Activated T-cell treated with anti-CD3 and anti-CD28 coated beads for 24 hours (primary cell): ENCODE measurements at places on chromosomes 3 and 15.

GRCh38 chr3:193704431-193704830 is 111.4 kb downstream of the OPA1 start:
- no peak for DNase-seq

GRCh38 chr15:70521576-70522322 is 241.6 kb downstream of the UACA start:
- DNase-seq = no peak

DNA sequence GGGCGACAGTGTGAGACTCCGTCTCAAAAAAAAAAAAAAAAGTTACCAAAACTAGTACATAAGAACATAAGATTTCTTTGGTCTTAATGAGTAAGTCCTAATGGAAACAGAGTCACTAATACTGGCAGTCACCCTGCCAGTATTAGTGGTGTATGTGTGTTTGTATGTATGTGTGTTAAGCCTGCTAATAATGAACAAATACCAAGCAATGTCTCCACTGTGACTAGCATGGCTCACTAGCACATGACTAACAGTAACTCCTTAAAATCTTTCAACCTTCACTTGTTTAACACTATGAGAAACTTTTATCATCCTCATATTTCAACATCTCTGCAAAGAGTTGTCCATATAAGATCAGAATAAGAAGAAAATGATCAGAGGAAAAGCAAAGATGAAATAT is 231.0 kb upstream of the ATP11B start:
- DNase-seq = no peak

- no peak for DNase-seq
These were observed 225.1 kb upstream of the NDN start for GRCh38 chr15:23912191-23912590.

DNA sequence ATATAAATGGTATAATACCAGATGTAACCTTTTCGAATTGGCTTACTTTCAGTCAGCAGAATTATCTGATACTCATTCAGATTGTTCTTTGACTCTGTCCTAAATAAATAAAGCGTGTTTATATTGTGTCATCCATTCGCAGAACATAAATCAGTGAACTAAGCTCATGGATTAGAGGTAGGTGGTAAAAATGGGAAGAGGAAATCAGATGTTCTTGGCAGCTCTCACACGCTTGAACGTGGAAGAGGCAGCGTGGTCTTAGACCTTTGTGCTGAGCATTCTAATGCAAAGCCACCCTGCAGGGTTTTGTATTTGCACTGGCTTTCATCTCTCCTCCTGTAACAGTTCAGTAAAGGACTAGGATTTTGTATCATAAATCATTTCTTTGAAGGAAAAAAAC is 441.4 kb downstream of the GABRG3 start:
- DNase-seq = no peak

DNA sequence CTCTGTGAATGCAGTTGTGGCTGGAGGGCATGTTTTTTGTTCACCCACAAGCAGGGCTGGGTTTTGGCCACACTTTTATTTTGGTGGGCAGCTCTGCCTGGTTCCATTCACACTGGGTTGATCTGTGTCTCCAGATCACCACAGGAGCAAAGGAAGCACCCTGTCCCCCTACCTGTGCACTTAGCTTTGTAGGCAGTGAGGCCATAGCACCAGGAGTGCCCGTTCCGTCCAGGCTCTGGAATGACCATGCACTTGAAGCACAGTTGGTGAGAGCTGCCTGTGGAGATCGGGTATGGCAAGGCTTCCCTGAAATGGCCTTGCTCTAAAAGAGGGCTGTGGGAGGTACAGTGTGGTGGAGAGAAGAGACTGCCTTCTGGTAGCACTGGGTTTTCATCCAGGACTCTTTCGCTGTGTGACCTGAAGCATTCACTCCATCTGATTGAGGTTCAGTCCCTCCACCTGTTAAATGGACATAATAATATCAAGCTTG is 31.7 kb downstream of the MINAR1 start:
- DNase-seq = no peak

DNA sequence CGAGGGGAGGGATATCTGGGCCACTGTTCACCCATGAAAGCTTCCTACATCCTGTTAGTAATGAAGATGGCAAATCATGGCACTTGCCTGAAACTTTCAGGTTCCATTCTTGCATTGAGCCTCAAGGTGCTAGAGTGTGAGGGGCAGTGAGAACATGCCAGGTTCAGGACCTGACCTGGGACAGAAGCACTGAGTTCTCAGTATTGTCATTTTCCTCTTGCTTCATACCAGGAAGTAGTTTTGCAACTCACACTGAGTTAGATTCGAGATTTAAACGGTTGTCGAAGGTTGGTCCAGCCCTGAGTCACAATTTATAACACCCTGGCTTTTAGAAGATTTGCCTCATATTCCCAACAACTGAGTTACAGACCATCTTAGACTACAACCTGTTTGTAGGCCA is 11.8 kb upstream of the MEIS2 start:
- no peak for DNase-seq

DNA sequence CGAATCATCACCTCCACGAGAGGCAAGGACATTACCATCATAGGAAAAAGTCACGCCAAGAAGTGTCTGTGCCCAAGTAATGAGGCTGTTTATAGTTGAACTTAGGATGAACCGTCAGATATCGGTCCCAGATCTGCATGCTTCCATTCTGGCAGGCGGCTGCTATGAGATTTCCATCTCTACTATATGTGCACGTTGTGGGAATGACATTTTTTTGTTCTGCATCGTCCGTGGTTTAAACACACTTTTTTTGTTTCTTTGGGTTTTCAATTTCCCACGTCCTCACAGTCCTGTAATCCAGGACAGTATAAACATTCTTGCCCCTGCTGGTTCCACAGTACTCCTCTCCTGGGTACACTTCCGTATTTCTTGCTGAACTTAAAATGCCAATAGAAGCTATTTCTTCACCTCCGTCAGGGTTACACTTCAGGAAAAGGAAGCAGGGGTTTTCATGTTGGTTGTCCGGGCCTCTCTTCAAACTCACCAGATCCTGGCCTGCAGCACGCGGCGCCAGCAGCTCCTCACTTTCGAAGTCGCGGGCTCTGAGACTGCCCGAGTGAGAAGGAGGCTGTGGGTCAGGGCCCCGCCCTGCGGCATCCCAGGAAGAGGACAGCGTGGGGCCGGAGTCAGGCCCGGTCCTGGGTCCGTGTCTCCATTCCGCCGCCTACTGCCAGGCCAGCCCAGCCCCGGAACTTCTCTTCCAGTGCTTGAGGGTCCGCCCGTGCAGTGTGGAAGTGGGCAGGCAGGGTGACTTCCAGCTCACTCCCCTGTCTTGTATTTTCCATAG is 9.8 kb upstream of the TM4SF4 start:
- no peak for DNase-seq
